ENCODE measurements at places on chromosomes 2 and 18.
A peak's percentile ranks its signal among the peaks of the same experiment; 100 is the strongest.

DNA sequence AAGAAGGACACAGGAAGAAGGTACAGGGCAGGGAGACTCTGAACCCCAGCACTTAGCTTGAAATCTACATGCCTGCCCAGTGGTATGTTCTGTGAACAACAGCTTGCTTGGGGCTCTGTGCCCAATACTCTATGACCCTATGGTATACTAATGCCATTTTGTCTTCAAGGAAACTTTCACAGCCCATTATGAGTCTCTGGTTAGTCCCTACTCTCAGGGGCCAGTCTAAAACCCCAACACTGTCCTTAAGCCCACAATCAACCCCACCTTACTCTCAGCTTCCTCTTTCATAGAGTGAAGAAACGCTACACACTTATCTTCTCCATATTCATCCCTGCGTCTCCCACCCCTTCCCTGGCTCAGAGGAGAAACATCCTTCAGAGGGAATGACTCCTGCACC, 16.0 kb downstream of the NEB start:
- H3K4me1 ChIP-seq: no peaks in the 10 kb centered on the region
- no peaks in the 10 kb centered on the region for H3K36me3 ChIP-seq
- DNase-seq: no peak
- no peaks in the 10 kb centered on the region for H3K27me3 ChIP-seq
- H3K27ac ChIP-seq: no peak overlapping the region

GRCh38 chr18:56542476-56542875, 95.9 kb downstream of the TXNL1 start:
- no peaks in the 10 kb centered on the region for H3K4me1 ChIP-seq
- no peak overlapping the region for H3K4me3 ChIP-seq
- no peaks in the 10 kb centered on the region for H3K27me3 ChIP-seq
- H3K27ac ChIP-seq: no peak overlapping the region

GRCh38 chr2:216142540-216142939, 33.4 kb downstream of the XRCC5 start:
- H3K4me3 ChIP-seq: no peak overlapping the region
- H3K27me3 ChIP-seq: no peaks in the 10 kb centered on the region
- no peaks in the 10 kb centered on the region for H3K4me1 ChIP-seq
- H3K36me3 ChIP-seq: peaks cover 88% of the 10 kb centered on the region
- no peak for DNase-seq

- H3K27ac ChIP-seq: no peak overlapping the region
- DNase-seq: no peak
- H3K27me3 ChIP-seq: no peaks in the 10 kb centered on the region
- H3K4me3 ChIP-seq: no peak overlapping the region
- no peaks in the 10 kb centered on the region for H3K36me3 ChIP-seq
These were observed 537.5 kb downstream of the MBD2 start for GRCh38 chr18:53686965-53687364.

GRCh38 chr2:131154647-131155046, 49.5 kb downstream of the PLEKHB2 start:
- 0 out of 2 replicates have a peak, but pooled peaks cover 4% of the 10 kb centered on the region for H3K36me3 ChIP-seq
- H3K27me3 ChIP-seq: no peaks in the 10 kb centered on the region

DNA sequence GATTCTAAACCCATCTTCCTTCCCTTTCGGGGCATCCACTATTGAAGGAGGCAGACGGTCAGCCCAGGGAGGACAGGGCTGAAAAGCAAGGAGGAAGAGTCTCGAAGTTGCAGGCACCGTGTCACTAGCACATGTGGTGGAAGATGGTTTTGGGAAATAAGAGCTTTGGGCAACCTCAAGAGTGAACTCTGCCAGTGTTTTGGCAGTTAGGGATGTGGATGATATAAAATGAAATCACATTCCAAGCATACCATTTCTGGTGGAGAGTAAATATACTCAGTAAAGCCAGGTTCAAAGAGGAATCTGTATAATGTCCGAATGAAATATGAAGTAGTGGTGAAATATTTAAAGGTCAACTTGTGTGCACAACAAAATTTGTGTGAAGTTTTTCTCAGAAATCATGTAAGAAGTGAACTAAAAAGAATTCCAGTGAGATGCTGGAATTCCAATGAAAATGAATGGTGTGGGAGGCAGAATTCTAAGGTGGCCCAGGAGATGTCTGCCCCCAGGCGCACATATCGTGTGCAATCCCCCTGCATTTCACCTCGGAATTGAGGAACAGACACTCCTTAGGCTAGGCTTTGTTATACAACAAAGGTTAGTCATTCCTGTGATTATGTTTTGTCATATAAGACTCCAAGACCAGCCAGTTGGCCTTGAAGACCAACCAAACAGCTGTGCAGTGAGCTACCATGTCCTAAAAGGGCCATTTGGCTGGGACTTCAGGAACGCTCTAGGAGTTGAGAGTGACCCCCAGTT, 147.1 kb downstream of the SH3BP4 start:
- no peaks in the 10 kb centered on the region for H3K4me1 ChIP-seq
- no peaks in the 10 kb centered on the region for H3K36me3 ChIP-seq
- DNase-seq: peak; percentile 20
- H3K27ac ChIP-seq: no peak overlapping the region
- H3K27me3 ChIP-seq: no peaks in the 10 kb centered on the region
- H3K4me3 ChIP-seq: no peak overlapping the region

DNA sequence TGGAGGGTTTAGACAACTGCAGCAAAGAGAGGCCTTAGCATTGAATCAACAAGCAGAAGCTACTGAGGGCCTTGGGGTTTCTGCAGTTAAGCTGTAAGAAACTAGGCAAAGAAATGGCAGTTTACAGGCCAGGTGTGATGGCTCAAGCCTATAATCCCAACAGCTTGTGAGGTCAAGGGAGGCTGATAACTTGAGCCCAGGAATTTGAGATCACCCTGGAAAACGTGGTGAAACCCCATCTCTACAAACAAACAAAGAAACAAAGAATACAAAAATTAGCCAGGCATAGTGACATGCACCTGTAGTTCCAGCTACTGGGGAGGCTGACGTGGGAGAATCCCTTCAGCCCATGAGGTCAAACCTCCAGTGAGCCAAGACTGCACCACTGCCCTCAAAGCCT, 421.6 kb upstream of the CHST9 start:
- H3K27me3 ChIP-seq: no peaks in the 10 kb centered on the region
- H3K4me1 ChIP-seq: no peaks in the 10 kb centered on the region
- no peak overlapping the region for H3K4me3 ChIP-seq
- no peak for DNase-seq
- no peaks in the 10 kb centered on the region for H3K36me3 ChIP-seq

- no peaks in the 10 kb centered on the region for H3K4me1 ChIP-seq
- H3K36me3 ChIP-seq: no peaks in the 10 kb centered on the region
- no peaks in the 10 kb centered on the region for H3K27me3 ChIP-seq
- H3K4me3 ChIP-seq: no peak overlapping the region
- no peak for DNase-seq
- H3K27ac ChIP-seq: no peak overlapping the region
These were observed 55.2 kb upstream of the RND3 start for GRCh38 chr2:150542692-150543091.

- H3K27me3 ChIP-seq: no peaks in the 10 kb centered on the region
- H3K36me3 ChIP-seq: no peaks in the 10 kb centered on the region
- no peaks in the 10 kb centered on the region for H3K4me1 ChIP-seq
- H3K27ac ChIP-seq: no peak overlapping the region
- DNase-seq: no peak
- no peak overlapping the region for H3K4me3 ChIP-seq
These were observed 69.6 kb upstream of the SCN1A start for GRCh38 chr2:166197446-166197845.

DNA sequence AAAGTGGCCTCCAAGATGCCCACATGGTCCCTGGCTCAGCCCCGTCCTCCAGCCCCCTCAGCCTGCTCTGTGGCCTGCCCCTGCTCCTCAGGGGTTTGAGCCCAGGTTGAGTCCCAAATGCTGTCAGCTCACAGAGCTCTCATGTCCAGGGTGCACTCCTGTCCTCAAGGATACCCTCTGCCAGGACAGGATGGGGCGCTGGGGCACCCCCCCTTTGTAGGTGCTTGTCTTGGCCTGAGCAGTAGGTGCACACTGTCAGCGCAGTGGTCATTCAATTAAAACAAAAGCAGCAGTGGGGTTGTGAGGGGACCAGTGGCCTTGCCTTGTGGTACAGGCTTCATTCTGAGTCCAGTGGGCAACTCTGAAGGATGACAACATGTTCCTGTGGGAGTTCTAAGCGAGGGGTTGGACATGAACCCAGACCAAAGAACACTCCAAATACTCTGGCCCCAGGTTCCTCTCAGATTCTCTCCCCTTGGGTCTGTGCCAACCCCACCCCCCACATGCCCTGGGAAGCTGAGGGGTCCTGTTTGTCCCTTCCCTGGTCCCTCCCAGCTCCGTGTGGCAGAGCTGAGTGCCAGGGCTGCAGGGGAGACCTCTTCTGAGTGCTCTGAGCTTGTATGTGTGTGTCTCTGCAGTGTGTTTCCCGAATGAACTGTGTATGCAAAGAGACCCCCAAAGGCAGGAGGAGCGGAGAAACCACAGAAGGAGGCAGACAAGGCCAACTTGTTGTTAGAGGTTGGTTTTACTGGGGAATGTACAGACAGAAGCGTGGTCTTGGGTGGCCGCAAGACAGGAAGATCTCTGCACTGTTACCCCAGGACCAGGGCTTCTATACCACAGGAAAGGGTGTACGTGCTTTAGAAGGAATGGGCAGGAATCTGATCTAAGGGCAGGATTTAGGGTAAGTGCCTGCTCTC, 155.6 kb upstream of the HS6ST1 start:
- H3K4me1 ChIP-seq: no peaks in the 10 kb centered on the region
- H3K27me3 ChIP-seq: no peaks in the 10 kb centered on the region
- no peak overlapping the region for H3K4me3 ChIP-seq
- no peak overlapping the region for H3K27ac ChIP-seq

DNA sequence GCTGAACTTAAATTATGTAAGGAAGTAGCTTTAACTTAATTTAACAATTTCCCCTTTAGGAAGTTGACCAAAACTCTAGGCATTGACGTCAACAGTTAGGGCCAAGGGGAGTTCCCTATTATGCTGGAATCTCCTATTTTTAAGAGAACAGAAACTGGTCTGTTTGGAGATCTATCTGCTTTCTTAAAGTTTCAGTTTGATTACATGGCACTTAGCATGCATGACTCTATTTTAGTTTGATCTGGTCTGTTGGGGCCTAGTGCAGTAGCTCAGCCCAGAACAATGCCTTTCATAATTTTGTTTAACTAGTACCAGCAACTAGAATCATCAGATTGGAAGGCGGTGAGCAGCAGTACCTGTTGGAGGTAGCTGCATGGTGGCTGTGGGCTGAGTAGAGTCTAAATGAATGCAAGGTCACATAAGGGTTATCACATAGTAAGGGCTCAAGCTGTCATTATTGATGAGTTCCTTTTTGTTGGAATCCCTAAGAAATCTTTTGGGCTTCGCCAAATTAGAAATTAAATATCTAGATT, 60.5 kb upstream of the ZNG1B start:
- no peaks in the 10 kb centered on the region for H3K27me3 ChIP-seq
- no peaks in the 10 kb centered on the region for H3K4me1 ChIP-seq
- H3K4me3 ChIP-seq: no peak overlapping the region
- H3K36me3 ChIP-seq: no peaks in the 10 kb centered on the region
- DNase-seq: no peak
